PC-9 (cell line): ENCODE measurements at places on chromosomes 12 and 14. TPM values are rescaled to one million over a fixed set of nuclear protein-coding genes. Genes with fewer than 3 reads are reported as not detected.

DNA sequence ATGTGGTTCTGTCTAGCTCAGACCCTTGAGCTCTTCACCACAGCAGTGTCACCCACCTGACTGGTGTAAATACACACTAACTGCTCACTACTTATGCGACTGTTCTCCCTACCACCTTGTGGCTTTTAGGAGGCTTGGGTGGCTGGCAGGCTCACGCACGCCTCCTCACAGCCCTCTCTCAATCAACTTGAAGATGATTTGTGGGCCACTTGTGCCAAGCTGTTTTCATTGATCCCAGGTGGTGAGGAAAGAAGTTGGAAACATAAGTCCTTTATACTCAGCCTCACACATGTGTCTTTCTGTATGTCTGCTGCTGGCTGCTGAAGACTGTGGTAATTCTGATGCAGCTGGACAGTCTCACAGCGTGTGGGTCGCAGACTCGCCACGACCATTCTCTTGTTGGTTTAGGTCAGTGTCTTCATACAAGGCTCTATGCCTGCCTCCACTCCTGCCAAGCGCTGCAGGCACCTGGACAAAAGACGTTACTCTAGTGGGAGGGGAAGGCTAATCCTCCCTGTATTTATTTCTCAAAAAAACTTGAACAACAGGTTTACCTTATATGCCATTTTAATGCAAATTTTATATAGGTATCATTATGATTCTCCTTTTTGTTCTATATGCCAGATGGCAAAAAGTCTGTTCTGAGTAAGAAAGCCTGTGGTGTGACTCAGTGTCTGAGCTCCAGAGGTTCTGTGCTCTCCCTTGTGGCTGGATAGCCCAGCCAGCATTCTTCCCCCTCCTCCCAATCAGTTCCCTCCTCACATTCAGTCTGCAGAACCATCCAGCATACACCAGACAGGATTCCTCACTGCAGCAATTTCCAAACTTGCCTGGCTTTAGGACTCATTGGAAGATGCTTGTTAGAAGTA lies 115.6 kb downstream of the DIP2B start:
- no peaks in the 10 kb centered on the region for H3K36me3 ChIP-seq
- no peak overlapping the region for H3K4me3 ChIP-seq
- no peaks in the 10 kb centered on the region for H3K27me3 ChIP-seq
- peak; percentile 51 for DNase-seq
- peak overlapping the region; percentile 93 for H3K27ac ChIP-seq

- peak overlapping the region; percentile 99 for H3K4me3 ChIP-seq
- peaks cover 36% of the 10 kb centered on the region for H3K4me1 ChIP-seq
- peaks cover 24% of the 10 kb centered on the region for H3K36me3 ChIP-seq
- DNase-seq, result peak; percentile 26
- peak overlapping the region; percentile 78 for H3K27ac ChIP-seq
Observed at GRCh38 chr14:60981633-60982455, 799 bp downstream of the SLC38A6 start.

GRCh38 chr12:57640175-57641042 lies 7.4 kb upstream of the B4GALNT1 start:
- no peak overlapping the region for H3K27ac ChIP-seq
- H3K4me1 ChIP-seq, result no peaks in the 10 kb centered on the region
- peaks cover 27% of the 10 kb centered on the region for H3K27me3 ChIP-seq
- DNase-seq, result no peak

GRCh38 chr12:11723993-11724392 lies 74.5 kb downstream of the ETV6 start:
- H3K27me3 ChIP-seq, result no peaks in the 10 kb centered on the region
- no peak overlapping the region for H3K4me3 ChIP-seq
- H3K4me1 ChIP-seq, result peaks cover 11% of the 10 kb centered on the region

DNA sequence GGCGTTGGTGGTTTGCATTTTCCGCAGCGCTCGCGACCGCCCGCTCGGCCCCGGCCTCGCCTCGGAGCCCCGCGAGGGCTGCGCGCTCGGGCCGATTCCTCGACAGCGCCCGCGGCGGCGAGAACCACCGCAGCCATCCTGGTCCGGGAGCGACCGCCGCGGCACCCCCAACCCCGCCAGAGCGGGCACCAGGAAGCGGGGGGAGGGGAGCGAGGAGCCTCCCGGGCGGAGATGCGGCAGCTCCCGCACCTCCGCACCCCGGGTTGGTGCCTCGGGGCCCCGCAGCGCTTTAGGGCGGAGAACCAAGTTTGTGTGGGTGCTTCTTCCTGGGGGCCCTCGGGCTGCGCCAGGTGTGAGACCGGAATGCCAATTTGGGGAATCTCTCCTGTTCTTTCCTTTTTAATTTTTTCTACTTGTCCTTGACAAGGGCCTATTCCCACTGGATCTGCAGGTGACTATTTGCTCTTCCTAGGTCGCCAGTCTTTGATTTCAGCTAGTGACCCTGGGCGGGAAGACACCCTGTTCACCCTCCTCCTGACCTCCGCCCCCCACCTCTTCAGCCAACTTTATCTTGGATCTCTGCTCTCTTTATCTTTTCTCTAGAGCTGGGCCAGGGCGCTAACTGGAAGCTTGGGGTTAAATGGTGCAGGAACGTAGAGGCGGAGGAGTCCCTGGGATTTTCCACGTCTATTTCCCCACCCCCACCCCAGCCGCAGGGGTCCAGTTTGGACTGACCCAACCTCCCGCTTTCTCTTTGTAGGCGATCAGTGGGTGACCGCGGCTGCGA lies at the start of gene SOCS2:
TSS of gene SOCS2 (plus strand) at position 751 of the 787 bp plus-strand sequence. CDS start 223 bp downstream, outside the sequence.
- no peaks in the 10 kb centered on the region for H3K36me3 ChIP-seq
- no peaks in the 10 kb centered on the region for H3K4me1 ChIP-seq
- H3K27ac ChIP-seq, result peak within 1 kb of the TSS; percentile 76
- DNase-seq, result peak; percentile 42
- peak within 1 kb of the TSS; percentile 94 for H3K4me3 ChIP-seq

- no peaks in the 10 kb centered on the region for H3K27me3 ChIP-seq
- H3K4me1 ChIP-seq, result peaks cover 6% of the 10 kb centered on the region; the same call in 1 of the 2 replicates
- DNase-seq, result no peak
- peak overlapping the region; percentile 45; the same call in 1 of the 2 replicates for H3K27ac ChIP-seq
- no peak overlapping the region for H3K4me3 ChIP-seq
- H3K36me3 ChIP-seq, result peaks cover 77% of the 10 kb centered on the region
Observed at GRCh38 chr14:21255385-21256101, 13.7 kb downstream of the HNRNPC start.

- no peaks in the 10 kb centered on the region for H3K4me1 ChIP-seq
- no peak overlapping the region for H3K27ac ChIP-seq
- H3K4me3 ChIP-seq, result no peak overlapping the region
- H3K36me3 ChIP-seq, result peaks cover 24% of the 10 kb centered on the region
- no peak for DNase-seq
Observed at GRCh38 chr12:124352839-124353238, 57.9 kb downstream of the RFLNA start.

CACNA2D4 gene
- 0.45 TPM in 1 of 2 replicates, not detected in the other for total RNA-seq

IL31 gene
- not detected in 2 replicates for total RNA-seq

ACVRL1 gene
- not detected in 2 replicates for total RNA-seq
